Spleen (tissue), 13 donors: ENCODE measurements at places on chromosomes 11 and 22.

DNA sequence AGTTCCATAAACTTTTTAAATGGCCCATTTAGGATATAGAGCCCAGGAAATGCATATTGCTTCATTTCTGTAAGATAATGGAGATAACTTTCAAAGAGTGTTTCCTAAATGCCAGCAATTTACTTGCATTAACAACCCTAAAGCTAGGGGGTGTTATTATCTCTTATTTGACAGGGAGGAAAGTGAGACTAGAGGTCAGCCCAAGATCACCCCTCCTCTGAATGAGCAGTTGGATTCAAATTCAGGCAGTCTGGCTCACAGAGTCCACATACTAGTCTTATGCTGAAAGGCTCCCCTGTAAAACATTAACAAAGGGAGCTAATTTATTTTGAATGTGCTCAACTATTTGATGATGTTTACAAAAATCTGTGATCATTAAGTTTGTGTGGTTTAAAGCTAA lies 49.9 kb upstream of the TRIM77 start:
- DNase-seq: no peak

- DNase-seq: no peak
Measured at GRCh38 chr11:111530091-111530490, 10.4 kb upstream of the LAYN start.

GRCh38 chr11:2794046-2794967 lies 91.3 kb downstream of the CDKN1C start:
- peak; percentile 55 for DNase-seq

DNA sequence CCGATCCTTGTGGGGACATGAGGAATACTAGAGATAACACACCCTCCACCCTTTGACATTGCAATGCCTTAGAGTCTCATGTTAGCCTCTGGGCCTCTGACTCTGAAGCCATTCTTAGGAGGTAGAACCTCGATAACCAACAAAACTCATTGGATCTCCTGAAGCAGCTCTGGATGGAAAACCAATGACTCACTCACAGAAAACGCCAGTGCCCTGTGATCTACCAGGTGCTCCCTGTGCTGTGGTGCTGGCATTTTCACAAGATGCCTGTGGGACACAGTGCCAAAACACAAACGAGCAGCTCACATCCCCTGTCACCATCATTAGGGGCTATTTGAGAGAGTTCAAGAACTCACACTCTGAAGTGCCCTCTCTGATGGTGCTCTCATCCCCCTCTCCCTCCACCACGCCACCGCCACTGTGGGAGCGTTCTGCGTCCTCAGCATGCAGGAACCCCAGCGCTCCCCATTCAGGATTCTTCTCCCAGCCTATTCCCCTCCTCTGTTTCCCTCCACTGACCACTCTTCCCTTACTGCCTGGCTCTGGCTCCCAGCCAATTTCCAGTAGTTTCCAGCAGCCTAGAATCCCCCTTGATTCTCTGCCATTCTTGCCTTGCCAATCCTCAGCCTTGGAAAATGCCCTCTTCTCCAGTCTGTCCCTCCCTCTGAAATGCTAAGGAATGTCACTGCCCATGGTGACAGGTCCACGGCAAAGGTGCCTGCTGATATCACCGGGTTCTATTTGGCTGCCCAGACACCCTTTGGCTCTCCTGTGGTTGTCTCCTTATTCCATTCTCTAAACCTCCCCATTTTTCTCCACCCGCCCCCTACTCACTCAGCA lies 4.7 kb upstream of the POLD4 start:
- no peak for DNase-seq

GRCh38 chr22:25564979-25565677 lies 653 bp downstream of the GRK3 start:
- peak; percentile 89 for DNase-seq

DNA sequence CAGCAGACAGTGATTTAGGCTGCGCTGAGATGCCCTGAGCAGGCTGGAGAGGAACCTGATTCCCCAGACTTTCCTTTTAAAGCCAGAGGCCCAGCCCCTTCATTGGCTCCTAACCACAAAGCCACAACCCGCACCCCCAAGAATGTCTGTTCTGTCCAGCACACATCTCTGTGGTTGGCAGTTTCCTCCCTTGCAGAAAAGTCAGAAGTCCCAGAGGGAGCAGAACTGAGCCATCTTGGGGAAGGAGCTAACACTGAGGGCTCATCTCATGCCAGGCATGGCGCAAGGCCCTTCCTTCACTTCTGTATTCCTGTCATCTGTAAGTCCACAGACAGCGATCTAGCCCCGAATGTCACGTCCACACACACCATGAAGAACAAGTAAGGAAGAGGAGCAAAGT lies 97.1 kb upstream of the SYT13 start:
- DNase-seq: peak; percentile 32

DNA sequence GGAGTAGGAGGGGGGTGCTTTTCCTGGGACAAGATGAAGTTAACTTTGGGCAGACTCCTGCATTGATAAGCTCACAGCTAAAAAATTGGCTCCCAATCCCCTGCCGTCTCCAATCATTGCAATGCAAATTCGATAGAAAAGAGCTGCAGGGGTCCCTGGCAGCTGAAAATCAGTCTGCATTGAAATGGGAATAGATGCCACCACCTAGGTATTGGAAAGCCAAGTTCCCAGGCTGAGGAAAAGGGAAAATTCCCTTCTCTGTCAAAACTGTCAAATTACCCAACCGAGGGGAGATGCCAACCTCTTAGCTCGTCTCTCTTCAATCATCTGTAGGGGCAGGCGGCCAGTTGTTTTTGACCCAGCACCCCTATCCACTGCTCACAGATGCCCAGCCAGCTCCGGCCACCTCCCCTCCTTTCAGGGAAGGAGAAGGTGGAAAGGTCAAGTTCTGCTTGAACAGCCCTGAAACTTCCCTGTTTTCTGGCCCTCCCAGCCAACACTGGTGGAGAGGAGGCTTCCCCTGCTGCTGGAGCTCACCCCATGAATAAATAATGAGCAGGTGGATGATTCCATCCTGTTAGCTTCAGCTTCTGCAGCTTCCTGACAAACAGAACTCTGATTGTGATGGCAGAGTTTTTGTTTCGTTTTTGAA lies 916.3 kb downstream of the TBC1D22A start:
- no peak for DNase-seq

- no peak for DNase-seq
Measured at GRCh38 chr22:25139062-25139461, 60.6 kb upstream of the CRYBB3 start.

DNA sequence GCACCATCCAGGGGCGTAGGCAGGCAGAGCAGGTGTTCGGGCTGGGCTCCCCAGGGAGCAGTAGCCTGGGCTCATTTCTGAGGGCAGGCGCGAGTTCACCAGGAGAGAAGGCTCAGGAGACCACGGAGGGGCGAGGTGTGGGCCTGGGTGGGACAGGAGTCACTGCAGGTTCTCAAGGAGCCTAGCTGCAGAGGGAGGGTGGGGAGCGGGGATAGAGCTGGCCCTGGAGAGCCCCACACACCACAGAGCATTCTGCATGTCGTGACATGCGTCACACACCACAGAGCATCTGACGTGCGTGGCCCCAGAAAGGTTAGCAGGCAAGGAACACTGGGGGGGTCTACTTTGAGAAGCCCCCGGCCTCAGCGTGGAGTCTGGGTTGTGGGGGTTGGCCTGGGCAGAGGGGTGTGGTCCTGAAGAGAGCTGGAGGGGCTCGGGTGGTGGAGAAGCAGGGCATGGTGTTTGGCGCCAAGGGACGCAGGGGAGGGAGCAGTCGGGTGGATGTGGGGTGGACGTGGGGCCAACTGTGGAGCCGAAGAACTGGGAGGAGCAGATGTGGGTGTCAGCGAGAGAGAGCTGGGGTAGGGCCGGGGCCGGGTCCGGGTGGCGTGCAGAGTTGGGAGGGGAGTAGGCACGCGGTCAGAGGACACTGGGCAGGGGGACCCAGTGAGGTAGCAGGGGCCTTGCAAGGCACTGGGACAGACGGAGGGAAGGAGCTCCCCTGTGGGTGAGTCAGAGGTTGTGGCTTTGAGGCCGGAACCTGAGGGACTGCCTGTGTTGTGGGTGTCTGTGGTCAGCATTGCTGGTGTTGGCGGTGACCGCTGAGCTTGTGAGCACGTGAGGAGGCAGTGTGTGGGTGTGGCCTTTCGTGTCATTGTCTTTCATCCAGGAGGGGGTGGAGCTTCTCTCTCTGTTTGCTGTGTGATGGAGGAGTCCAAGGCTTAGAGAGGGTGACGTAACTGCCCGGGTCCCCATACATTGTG lies 25.5 kb downstream of the CTTN start:
- DNase-seq: no peak

- no peak for DNase-seq
Measured at GRCh38 chr11:112769584-112769983, 191.6 kb upstream of the NCAM1 start.

DNA sequence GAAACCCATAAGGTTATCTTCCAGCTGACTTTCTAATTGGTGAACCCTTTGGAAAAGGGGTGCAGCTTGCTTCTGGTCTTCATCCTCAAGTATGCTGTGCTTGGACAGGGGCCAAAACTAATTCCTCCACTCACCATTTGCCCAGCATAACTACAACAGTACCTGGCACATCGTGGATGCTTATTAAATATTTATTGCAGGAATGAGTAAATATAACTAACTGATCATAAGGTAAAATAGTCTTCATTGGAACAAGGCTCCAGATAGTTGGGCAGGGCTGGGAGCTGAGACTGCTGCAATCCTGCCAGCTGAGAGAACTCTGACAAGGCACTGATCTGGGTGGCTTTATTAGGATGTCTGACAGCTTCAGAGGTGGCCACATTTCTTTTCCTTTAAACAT lies 2.4 kb upstream of the SIDT2 start:
- no peak for DNase-seq

GRCh38 chr11:32288276-32288675 lies 147.1 kb downstream of the WT1 start:
- no peak for DNase-seq

- DNase-seq: no peak
Measured at GRCh38 chr11:120326845-120327281, 1.8 kb downstream of the TLCD5 start.

GRCh38 chr11:119299416-119299815 lies 17.5 kb downstream of the MCAM start:
- DNase-seq: no peak

- DNase-seq: peak; percentile 46
Measured at GRCh38 chr22:44917372-44918165, 92.2 kb downstream of the PHF21B start.

- no peak for DNase-seq
Measured at GRCh38 chr11:112864672-112865071, 96.5 kb upstream of the NCAM1 start.

DNA sequence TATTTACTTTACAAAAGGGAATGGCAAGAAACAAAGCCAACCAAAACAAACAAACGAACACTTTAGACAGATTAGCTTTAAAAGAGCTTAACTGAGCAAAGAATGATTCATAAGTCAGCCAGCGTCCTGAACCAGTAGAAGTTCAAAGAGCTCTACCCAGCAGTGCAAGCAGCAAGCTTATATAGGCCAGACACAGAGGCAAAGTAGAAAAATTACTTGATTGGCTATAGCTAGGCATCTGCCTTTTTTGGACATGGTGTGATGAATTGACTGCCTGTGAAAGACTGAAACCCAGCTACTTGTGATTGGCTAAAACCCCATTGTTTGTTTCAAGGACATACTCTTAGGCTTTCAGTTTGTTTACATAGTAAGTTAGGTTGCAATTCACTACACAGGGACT lies 2120.0 kb upstream of the RAG2 start:
- DNase-seq: no peak

GRCh38 chr22:46934746-46935491 lies 172.5 kb downstream of the TBC1D22A start:
- DNase-seq: no peak

DNA sequence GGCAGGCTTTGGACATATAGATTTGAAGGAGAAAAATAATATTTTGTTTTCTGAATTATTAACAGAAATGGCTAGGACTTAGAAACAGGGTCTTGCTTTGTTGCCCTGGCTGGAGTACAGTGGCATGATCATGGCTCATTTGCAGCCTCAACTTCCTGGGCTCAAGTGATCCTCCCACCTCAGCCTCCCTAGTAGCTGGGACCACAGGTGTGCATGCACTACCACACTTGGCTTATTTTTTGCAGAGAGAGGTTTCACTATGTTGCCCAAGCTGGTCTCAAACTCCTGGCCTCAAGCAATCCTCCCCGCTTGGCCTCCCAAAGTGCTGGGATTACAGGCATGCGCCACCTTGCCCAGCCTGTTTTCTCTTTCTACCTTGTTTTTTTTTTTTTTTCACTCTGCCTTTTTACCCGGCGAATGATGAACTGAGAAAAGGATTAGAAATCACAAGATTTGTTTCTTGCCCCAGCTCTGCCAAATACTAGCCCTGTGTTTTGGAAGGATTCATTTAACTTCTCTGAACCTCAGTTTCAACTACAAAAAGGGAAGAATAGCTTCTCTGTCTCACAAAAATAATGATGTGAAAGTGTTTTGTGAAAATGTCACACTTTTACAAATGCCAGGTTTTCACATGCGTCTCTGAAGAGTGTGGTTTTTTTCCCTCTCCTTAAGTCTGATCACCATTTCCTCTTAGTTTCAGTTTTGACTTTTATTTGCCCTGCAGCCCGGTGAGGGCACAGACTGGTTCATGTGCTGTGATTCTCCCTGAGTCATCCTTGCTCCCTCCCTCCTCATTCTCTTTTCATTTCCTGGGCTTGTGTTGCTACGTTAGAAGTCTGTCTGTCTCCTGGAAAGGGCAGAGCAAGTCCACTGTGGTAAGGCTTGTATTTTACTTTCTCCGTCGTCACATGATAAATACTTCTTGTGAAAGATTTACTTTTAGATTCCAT lies 67.7 kb downstream of the BCL2L13 start:
- DNase-seq: no peak

DNA sequence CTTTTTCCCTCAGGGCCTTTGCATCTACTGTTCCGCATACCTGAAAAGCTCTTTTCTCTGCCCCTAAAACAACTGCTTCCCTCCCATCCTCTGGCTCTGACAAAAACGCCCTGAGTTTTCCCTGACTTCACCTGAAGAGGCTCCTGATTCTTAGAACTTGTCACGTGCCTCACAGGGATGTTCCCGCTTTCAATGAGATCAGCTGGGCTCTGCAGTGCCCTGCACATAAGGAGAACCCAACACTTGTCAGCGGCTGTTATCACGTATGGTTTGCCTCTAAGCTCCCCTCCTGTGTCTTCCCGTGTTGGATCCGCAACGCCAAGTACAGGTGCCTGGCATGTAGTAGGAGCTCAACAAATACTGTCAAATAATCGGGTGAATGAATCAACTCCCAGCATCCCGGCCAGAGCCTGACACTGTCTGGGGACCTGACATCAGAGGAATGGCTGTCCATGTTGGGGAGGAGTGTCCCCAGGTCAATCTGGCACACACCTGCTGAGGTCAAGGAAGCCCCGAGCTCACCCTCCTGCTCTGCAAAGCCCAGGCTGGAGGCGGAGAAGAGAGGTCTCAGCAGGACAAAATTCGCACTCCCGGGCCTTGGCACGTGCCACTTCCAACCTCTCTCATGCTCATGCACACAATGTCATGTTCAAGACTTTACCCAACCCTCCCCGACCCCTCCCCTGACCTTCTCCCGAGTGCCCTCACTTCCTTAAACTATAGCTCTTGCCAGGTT lies 4.2 kb upstream of the GRK2 start:
- DNase-seq: no peak

DNA sequence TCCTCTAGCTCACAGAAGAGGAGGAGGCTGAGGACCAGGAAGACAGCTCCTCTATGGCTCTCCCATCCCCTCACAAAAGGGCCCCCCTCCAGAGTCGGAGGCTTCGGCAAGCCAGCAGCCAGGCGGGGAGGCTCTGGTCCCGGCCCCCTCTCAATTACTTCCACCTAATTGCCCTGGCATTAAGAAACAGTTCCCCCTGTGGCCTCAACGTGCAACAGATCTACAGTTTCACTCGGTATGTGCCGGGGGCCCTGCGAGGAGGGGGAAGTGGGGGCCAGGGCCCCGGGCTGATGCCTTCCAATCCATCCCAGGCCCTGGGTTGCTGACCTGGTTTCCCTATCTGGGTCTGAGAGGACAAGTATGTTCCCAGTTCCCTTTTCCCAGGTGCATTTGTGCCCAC lies 7.9 kb downstream of the FOXR1 start:
- peak; percentile 5 for DNase-seq

- DNase-seq: no peak
Measured at GRCh38 chr11:36492724-36493304, 17.3 kb downstream of the TRAF6 start.
